ENCODE measurements at places on chromosomes 5 and 9.
A peak's percentile ranks its signal among the peaks of the same experiment; 100 is the strongest.

DNA sequence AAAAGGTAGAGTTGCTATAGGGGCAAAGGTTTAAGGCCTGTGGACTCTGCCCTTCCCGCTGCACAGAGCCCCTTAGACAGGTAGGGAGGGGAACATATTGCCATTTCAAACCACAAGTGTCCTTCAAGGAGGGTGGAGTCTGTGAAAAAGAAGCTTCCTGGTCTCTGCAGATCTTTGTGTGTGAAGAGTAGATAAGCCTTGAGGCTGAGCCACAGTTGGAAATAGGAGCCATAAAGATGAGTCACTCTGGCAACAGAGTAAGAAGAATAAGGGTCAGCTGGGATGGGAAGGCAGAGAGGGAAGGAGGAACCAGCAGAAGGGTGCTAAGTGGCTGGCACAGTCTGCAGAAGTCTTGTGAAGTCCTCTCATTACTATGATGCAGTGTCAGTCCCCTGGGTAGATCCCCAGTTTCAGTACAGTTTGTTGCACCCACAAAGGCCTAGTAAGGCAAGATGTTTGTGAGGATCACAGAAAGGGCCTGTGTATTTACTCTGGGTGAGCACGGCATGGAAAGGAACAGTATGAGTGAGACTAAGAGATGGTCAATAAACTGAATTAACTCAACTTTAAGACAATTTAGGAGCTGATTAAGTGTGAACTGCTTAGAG is 18.1 kb downstream of the GRXCR2 start:
- DNase-seq, result no peak

GRCh38 chr5:91977579-91977978 is 594.5 kb upstream of the ARRDC3 start:
- DNase-seq, result no peak

DNA sequence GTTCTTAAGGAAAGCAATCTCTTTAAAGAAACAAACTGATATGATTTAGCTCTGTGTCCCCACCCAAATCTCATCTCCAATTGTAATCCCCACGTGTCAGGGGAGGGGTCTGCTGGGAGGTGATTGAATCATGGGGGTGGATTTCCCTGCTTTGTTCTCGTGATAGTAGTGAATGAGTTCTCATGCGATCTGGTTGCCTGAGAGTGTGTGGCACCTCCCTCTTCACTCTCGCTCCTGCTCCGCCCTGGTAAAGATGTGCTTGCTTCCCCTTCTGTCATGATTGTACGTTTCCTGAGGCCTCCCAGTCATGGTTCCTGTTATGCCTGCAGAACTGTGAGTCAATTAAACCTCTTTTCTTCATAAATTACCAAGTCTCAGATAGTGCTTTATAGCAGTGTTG is 412.7 kb upstream of the SMC2 start:
- DNase-seq, result no peak

DNA sequence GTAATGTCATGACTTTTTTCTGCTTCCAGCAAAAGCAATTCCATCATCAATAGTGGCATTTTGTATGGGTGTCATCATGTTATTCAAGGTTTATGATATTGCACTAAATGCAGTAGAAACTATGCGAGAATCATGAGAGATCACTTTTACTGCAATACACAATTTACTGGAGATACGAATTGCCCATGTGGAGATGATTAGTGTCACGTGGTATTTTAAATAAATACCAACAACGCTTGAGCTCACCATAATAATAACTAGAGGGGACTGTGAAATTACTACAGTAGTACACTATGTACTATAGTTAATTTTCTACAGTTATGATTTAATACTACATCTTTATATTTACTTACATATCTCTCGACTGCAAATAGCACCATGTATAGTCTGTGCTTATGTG is 49.7 kb downstream of the FAM174A start:
- DNase-seq, result no peak

DNA sequence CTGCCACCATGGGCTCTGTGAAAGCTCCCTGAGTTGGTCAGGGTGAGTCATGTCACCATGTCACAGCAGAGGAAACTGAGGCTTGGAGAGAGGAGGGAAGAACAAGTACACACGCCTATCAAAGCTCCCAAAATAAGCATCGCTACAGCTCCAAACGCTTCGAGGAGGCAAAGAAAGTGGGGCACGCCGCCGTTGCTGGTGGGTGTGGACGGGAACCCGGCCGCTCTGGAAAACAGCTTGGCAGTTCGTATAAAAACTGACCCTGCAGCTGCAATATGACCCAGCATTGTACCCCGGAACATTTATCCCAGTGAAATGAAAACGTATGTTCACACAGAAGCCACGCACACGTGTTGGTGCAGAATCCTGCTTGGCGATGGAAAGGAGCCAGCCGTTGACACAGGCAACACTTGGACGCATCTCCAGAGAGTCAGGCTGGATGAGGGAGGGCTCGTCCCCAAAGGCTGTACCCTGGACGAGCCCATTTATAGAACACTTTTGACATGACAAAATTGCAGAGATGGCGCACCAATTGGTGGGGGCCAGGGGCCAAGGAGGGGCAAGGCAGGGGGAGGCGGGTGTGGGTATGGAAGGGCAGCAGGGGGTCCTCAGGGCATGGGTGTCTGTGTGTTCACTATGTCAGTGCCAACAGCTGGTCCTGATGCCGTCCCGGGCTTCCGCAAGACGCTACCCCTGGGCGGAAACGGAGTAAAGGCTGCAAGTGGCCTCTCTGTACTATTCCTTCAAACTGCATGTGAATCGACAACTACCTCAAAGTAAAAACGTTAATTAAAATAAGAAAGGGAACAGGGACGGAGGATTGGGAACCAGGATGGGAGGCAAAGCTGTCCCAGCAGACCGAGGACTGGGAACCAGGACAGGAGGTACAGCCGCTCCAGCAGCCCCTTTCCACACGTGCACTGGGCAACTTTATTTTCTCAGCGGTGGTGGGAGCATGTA is 173.0 kb downstream of the OLFM1 start:
- no peak for DNase-seq

GRCh38 chr9:76530458-76531110 is 71.6 kb downstream of the GCNT1 start:
- DNase-seq, result no peak

GRCh38 chr5:157865781-157866180 is 6.8 kb upstream of the CLINT1 start:
- DNase-seq, result no peak

GRCh38 chr9:131046581-131047202 is 37.7 kb downstream of the LAMC3 start:
- DNase-seq, result peak; percentile 65

GRCh38 chr5:133338504-133339355 is 273.6 kb downstream of the FSTL4 start:
- DNase-seq, result no peak

GRCh38 chr5:42785756-42786155 is 25.9 kb downstream of the SELENOP start:
- no peak for DNase-seq

- no peak for DNase-seq
These were observed 1.5 kb upstream of the FXN start for GRCh38 chr9:69034071-69034470.

GRCh38 chr9:134602547-134603362 is 38.8 kb upstream of the COL5A1 start:
- no peak for DNase-seq

DNA sequence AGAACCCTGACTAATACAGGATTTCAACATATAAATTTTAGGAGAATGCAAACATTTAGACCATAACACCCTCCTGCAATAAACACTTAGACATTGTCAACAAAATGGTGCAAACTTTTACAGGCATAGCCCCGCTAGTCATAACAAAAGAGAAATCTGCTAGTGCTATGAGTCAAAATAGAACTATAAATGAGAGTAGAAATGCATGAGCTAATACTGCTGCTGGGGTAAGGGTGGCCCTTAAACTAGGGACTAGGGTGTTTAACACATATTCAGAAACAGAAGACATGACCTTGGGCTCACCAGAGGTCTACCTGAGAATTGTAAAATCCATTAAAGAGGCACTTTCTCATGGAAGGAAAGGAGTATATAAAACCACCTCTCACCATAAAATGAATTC is 131.6 kb downstream of the TLR4 start:
- DNase-seq, result no peak

- DNase-seq, result no peak
These were observed 335.2 kb downstream of the CWC27 start for GRCh38 chr5:65103756-65104440.

GRCh38 chr5:156595132-156595787 is 254.8 kb upstream of the PPP1R2B start:
- DNase-seq, result no peak

GRCh38 chr5:42879291-42879690 is 67.6 kb upstream of the SELENOP start:
- no peak for DNase-seq

DNA sequence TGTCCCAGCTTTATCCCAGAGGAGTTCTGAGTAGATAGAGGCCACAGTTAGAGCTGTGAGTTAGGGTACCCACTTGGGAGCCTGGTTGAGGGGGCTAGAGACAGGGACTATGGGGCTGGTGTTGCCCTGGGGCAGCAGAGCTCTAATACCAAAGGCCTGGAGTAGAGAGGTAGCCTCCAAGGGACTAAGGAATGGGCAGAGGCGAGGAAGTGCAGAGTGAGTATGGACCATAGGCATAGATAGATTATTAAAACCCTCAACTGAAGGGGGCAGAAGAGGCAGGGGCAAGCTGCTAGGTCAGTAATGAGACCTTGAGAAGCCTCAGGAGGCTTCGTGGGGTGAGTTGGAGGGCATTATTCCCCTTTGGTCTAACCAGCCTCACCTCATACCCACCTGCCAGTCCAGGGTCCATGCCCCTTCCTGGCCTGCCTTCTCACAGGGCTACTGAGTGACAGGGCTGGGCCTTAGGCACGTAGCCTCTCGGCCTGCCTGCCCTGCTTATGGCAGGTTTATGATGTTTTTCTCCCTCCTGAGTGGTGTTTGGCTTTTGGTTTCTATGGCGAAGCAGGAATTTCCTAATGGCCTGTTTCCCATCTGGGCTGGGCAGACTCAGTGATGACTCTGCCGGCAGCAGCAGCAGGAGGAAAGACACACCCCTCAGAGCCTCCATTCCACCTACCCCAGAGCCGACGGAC is 8.0 kb downstream of the PDLIM4 start:
- no peak for DNase-seq

GRCh38 chr5:96584712-96585111 is 77.5 kb upstream of the CAST start:
- DNase-seq, result no peak

DNA sequence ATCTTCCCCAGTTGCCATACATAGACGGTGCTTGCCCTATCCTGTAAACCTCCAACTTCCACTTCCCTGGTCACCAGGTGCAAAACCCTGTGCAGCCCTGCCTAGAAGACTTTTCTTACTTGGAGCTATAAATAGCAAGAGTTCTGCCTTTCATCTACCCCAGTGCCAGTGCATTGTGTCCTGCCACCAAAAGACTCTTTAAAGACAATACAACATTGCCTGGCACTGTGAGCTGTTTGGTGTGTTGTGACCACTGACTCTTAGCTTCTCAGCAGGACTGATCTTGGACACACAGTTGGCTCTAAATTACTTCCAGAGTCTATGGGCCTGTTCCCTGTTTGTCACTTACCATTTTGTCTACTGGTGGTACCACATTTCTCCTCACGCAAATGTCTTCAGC is 608.1 kb downstream of the CDH9 start:
- DNase-seq, result no peak

- no peak for DNase-seq
These were observed 47.6 kb downstream of the THBS4 start for GRCh38 chr5:80082731-80083100.

- DNase-seq, result no peak
These were observed 300.3 kb downstream of the MRPS30 start for GRCh38 chr5:45109062-45109461.

DNA sequence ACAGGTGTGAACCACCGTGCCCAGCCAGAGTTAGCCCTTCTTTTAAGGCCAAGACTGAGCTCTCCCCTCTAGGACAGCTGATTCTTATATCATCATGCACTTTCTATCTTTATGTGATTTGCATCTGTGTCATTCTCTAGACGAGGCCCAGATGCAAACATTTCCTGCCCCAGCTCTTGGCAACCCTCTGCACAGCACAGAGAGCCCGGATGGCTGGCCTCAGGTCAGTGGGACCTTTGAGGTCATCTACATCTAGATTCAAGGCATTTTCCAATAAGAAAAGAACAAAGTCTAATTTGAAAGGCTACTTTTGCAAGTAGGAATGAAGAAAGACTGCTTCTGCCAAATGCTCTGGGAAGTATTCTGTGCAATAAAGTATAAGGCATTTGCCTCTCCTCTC is 109.0 kb upstream of the DAB2 start:
- no peak for DNase-seq

GRCh38 chr9:106799152-106799551 is 63.8 kb upstream of the ZNF462 start:
- DNase-seq, result no peak

DNA sequence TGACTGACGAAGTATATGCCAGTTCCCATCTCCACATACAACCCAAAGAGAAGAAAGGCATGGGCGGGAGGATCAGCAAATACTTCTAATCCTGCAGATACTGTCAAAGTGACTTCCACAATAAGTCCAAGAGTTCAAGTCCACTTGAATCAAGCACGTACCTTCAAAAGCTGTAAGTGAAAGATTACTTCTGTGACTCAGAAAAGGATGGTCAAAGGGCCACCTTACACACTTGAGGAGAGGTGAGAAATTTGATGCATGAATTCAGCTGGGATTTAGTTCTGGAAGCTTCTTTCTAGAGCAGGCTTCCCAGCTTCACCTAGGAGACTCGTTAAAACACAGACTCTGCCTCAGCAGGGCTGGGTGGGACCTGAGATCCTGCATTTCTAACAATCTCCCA is 357.5 kb downstream of the GLIS3 start:
- DNase-seq, result no peak

GRCh38 chr5:111945535-111945934 is 188.5 kb upstream of the NREP start:
- DNase-seq, result no peak

DNA sequence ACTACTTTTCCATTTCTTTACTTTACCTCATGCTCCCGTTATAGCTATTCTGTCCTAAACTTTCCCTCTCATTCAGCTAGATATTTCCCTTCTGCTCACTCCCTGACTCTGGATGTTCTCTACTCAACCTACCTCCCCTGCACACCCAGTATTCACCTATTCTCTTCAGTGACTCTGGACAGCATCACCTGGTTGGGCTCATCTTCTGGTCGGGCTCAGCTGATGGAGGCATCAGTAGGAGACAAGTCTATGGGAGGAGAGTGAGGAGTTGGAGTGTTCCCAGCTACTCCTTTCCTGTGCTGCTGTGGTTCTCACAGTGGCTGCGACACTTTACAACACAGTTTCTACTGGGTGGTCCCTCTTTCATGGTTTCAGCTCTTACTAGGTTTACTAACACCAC is 493.9 kb downstream of the DMAC1 start:
- no peak for DNase-seq

GRCh38 chr5:55691265-55692105 is 20.6 kb downstream of the SLC38A9 start:
- no peak for DNase-seq

DNA sequence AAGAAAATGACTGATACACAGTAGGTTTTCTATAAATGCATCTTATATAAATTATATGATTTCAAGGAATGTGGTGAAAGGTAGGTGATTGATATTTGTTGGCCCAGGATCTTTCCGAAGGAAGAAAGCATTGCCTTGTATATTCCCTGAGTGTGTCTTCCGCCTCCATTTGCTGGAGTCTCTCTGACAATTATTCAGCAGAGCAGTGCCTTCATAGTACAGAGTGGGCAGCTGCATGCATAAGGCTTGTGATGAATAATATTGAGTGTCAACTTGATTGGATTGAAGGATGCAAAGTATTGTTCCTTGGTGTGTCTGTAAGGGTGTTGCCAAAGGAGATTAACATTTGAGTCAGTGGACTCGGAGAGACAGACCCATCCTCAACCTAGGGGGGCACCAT is 58.5 kb downstream of the CETN3 start:
- DNase-seq, result no peak

All from activated CD4-positive, CD25-positive, alpha-beta regulatory T cell (primary cell).